ACHN (cell line): ENCODE measurements at places on chromosomes 1 and 21.

GRCh38 chr1:115748401-115749150 is 19.9 kb downstream of the CASQ2 start:
- DNase-seq = no peak

GRCh38 chr21:31879241-31879650 is 6.4 kb downstream of the HUNK start:
- DNase-seq = no peak

DNA sequence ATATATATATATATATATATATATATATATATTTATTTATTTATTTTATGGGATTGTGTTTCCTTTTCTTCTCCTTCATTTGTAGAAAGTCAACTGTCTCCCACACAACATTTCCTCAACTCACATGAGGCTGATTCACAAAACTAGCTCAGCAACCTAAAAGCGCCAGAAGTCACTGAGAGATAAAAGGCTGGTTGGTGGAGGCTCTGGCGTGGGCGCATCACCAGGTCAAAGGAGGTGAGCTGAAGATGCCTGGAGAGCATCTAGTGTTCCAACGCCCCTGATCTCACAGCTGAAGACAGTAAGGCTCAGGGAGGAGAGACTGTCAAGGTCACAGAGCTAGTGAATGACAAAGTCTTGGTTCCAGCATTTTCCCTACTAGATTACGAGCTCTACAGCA is 78.0 kb downstream of the HLCS start:
- no peak for DNase-seq

GRCh38 chr1:42852608-42852980 is 6.2 kb downstream of the ZNF691 start:
- no peak for DNase-seq

DNA sequence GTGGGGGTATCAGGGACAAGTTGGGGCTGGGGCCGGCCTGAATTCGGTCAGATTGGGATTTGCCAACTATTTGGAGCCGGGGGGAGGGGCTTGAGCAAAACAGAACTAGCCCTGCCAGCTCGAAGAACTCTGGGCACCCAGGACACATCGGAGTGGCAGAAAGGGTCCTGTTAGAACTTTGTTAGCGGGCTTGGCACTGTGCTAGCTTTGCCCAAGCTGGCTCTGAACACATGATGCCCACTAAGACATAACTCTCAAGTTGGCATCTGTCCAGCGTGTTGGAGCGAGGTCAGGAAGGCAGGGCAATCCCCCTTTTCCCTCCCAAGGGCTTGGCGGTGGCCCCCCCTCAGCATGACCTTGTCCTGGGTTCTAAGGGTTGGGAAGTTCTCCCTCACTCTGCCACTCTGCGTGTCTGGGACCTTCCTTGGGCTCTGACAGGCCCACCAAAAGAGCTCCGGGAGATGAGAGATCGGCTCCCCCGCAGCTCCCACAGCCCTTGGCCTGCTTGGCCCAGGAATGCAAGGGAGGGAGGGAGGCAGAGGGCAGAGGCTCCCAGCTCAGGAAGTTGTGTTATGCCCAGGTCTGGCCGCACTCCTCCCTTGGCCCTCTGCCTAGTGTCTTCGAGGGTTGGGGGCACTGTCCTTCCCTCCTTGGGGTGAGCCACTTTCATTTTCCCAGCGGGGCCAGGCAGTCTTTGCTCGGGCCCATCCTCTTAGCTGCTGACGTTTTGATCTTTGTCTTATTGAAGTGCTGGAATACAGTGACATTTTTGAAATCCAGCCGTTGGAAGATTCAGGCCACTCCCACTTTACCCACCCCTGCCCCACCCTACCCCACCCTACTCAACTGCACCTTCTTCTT is 1.2 kb downstream of the LMNA start:
- DNase-seq = peak; percentile 83

DNA sequence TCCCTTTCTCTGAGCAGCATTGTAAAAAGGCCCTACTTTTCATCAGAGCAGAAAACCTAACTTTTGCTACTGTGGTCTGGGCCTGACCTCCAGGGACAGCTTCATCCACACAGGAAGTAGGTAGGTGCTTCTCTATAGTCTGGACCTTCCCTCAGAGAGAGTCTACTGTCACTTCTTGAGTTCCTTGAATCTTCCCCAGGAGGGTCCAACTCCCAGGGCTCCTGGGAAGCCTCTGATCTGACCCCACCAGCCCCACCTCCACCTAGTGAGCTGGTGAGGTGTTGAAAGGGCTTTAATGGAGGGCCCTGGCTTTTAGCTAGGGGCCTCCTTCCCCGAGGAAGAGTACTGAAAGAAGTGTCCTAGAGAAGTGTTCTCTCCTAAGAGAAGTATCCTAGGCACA is 2.7 kb upstream of the VANGL2 start:
- DNase-seq = no peak
